Skeletal muscle cell (primary cell): ENCODE measurements at places on chromosomes 2 and 18.

- DNase-seq = no peak
These were observed 761.0 kb upstream of the POU3F3 start for GRCh38 chr2:104092886-104093285.

DNA sequence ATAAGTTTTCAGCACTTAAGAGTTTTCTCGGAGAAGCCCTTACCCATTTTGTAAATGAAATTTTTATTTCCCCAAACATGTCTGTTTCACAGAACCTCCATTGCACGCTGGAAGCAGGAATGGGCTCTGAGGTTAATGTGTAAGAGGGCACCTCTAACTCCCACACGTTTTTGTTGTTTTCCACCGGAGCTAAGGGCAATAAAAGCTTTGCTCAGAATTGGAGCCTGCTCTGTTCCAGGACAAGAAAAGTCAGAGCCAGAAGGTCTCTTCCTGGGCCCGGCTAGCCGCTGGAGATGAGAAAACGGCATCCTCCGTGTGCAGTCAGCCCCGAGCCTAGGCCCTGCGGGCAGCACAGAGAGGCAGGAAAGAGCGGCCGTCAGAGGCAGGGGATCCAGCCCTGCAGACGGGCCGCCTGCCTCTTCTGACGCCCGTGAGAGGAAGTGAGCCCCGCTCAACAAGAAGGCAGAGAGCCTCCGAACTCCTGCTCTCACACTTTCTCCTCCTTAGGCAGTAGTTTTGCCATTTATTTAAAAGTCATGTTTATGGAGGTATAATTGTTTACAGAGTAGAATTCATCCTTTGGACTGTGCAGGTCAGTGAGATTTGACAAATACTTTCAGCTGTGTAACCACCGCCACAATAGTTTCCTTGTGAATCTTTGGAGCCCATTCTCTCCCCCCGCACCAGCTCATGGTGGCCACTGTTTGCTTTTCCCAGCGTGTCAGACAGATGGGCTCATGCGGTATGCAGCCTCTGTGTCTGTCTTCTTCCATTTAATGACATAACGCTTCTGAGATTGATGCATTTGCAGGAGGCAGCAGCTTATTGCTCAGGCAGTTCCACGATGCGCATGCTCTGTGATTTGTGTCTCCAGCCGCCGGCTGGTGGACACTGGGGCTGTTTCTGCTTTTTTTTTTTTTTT is 117.3 kb downstream of the GALR1 start:
- DNase-seq = no peak

DNA sequence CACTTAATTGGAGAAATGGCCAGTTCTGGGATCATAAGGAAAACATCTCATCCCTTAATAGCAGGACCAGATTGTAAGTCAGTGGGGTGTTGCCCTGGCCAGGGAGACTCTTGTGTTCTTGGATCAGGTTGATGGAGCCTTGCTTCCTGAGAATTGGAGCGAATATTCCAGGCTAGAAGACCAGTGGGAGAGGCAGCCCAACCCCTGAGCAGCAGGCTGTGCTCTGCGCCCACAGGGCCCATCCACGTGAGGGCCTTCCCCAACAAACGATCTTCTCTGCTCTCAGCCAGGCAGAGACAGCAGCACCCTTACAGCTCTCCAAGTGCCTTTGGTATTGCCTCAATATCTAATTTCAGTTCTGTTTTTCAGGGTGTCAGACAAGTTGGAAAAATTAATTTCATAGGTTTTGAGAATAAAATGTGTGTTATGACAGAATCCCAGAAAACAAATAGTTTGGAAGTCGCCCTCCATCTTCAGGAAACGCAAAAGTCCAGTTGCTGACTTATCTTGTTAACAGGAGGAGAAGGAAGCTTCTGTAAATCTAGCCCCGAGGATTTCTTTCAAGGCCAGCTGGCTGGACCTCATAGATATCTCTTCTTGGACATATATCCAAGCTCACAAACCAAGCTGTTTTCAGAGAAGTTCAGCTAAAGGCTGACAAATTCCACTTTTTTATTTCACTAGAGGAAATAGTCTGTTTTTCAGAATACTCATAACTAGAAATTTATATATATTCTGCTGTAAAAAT is 105.5 kb downstream of the COPS8 start:
- no peak for DNase-seq

- no peak for DNase-seq
These were observed 65.3 kb downstream of the HAUS1 start for GRCh38 chr18:46169464-46169941.

DNA sequence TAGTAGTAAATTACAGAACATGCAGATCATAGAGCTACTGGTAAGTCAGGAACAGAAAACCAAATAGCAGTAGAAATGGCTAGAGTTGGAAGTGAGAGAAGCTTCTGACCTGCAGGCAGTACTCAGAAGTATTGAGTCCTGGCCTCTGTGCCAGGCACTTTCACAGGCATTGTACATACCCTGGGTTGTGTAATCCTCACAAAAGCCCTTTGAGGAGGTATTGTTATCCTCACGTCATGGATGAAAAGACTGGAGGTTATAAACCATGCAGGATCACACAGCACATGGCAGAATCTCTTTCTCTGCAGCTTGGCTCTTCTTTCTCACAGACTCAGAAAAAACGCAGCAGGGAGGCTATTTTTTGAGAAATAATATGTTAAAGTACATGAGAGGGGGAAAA is 789.3 kb upstream of the FAM98A start:
- DNase-seq = no peak

- no peak for DNase-seq
These were observed 42.1 kb downstream of the BCL2L11 start for GRCh38 chr2:111162718-111163331.

- no peak for DNase-seq
These were observed 154.4 kb downstream of the CCDC85A start for GRCh38 chr2:56338232-56338631.

DNA sequence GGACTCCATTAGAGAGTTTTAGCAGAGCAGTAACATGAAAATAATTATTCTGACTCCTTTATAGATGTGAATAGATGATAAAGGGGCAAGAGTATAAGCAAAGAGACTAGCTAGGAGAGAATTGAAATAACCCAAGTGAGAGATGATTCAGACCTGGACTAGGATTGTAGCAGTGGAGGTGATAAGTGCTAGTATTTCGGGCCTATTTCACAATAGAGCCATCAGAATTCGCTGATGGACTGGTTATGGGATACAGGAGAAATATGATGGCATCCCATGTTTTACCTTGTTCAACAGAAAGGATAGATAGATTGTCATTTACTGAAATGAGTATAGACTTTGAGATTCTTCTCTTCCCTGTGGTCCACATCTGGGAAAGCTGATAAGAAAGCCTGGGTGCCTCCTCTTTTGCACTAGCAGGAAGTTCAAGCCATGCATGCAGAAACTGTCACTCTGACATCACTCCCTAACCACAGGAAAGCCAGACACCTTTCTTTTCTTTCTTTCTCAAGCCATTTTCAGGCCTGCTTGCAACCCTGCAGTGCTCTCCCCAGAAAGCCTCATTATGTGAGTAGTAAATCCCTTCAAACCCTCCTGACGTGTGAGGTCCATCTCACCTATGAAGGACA is 25.3 kb downstream of the DYNAP start:
- DNase-seq = no peak

DNA sequence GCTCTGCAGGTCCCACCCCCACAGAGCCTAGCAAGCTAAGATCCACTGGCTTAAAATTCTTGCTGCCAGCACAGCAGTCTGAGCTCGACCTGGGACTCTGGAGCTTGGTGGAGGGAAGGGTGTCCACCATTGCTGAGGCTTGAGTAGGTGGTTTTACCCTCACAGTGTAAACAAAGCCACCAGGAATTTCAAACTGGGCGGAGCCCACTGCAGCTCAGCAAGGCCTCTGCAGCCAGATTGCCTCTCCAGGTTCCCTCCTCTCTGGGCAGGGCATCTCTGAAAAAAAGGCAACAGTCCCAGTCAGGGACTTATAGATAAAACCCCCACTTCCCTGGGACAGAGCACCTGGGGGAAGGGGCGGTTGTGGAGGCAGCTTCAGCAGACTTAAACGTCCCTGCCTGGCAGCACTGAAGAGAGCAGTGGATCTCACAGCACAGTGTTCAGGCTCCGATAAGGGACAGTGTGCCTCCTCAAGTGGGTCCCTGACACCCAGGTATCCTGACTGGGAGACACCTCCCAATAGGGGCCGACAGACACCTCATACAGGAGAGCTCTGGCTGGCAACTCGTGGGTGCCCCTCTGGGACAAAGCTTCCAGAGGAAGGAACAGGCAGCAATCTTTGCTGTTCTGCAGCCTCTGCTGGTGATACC is 20.0 kb upstream of the NEMP2 start:
- DNase-seq = no peak
